ENCODE measurements at places on chromosomes 16 and 17. TPM values are rescaled to one million over a fixed set of nuclear protein-coding genes. Genes with fewer than 3 reads are reported as not detected.

Gene MT4
- not detected for total RNA-seq

- no peak for DNase-seq
Measured at GRCh38 chr16:76194616-76195015, 82.6 kb upstream of the CNTNAP4 start.

Gene SPATA22
- not detected for total RNA-seq

Gene CCDC78
- 15.1 TPM for total RNA-seq

Gene KCNH4
- total RNA-seq, result 0.11 TPM

- no peak for DNase-seq
Measured at GRCh38 chr17:67514998-67515397, 137.9 kb downstream of the PITPNC1 start.

- no peak for DNase-seq
Measured at GRCh38 chr17:6187836-6188235, 117.7 kb downstream of the WSCD1 start.

DNA sequence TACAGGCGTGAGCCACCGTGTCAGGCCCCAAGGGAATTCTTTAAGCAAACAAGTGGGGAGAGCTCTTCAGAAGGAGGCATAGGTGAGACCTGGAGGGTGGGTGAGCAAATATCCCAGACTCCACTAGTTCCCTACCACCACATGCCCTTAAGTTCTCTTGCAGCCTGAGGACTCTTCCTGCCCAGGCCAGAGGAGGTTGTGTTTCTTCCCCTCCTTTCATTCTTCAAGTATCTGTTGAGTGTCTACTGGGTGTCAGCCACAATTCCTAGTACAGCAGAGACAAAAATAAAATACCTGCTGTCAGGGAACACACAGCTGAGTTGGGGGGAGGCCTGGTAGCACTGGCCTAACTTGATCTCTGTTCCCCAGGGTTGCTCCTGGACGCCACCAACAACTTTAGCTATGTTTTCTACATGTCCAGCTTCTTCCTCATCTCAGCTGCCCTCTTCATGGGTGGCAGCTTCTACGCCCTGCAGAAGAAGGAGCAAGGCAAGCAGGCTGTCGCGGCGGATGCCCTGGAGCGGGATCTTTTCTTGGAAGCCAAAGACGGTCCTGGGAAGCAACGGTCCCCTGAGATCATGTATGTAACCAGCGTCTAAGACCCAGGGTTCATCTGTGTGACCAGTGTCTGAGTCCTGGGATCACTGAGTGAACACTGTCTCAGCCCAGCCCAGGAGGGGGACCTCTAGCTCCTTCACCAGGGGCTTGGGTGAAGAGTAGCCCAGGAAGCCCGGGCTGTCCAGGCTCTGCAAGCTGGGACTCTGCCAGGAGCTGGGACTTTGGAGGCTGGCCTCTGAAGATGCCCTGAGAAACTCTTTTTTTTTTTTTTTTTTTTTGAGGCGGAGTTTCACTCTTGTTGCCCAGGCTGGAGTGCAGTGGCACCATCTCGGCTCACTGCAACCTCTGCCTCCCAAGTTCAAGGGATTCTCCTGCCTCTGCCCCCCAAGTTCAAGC, 5.9 kb upstream of the ARMC7 start:
- DNase-seq, result no peak

DNA sequence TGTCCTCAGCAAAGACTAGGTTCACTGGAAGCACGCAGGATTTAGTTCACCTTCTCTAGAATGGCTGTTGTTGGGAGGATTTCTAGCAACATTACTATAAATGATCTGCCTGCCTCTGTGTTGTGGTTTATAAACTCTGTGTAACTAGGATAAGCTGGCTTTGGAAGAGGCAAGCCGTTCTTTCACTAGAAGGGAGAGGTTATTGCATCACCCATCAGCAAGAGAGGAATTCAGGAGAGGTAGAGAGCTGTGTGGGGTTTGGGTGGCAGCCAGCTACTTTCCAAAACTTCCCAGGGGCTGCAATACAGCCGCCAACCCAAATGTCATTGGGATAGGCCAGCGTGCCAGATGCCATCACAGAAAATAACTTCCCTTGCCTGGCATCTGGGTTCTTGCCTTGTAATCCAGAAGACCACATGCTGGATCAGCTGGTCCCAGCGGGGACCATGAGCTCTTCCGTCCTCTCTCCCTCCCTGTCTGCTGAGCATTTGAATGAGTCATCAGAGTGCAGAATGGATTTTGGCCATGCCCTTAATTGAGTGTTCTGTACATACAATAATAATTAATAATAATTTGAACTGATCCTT, 95.7 kb upstream of the RBFOX1 start:
- DNase-seq, result no peak

GRCh38 chr16:54649876-54650275, 280.8 kb upstream of the IRX5 start:
- no peak for DNase-seq

DNA sequence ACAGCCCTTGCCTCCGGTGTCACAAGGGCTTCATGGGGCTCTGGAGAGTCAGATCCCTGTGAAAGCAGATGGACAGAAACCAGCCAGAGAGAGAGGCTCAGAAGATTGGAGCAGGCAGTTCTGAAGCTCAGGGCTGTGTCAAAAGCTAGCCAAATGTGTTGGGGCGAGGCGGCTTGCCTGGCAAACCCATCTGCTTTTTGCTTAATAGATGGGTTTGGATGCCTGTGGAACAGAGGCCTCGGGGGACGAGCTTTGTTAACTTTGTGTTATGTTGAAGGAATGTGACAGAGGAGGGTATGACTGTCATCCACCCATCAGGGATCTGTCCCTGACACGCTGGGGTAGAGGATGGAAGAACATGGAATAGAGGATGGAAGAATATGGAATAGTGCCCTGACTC, 21.0 kb upstream of the SLC12A3 start:
- DNase-seq, result no peak

Gene CTRL
- total RNA-seq, result 12.6 TPM

- DNase-seq, result no peak
Measured at GRCh38 chr17:9350080-9350479, 225.5 kb downstream of the STX8 start.

Gene HOXB9
- not detected for total RNA-seq

DNA sequence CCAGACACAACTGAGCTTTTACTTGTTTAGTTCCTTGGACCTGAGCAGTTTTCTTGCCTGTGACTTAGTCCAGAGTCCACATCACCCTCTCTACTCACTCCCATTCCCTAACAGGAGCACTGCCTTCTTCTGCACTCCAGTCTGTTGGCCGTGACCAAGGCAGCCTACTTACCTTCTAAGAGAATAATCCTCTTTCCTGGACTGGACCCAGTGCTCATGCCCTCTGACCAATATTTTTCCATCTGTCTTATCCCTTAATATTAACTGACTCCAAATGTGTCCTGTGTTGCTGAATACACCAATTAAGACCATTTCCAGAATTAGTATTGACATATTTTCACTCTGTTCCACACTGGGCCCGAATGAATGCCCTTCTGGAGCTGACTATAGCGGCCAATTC, 681.0 kb upstream of the KIF2B start:
- DNase-seq, result no peak

Gene TEX19
- total RNA-seq, result not detected

Gene SLC52A1
- total RNA-seq, result not detected

Gene YWHAE
- 114 TPM for total RNA-seq

DNA sequence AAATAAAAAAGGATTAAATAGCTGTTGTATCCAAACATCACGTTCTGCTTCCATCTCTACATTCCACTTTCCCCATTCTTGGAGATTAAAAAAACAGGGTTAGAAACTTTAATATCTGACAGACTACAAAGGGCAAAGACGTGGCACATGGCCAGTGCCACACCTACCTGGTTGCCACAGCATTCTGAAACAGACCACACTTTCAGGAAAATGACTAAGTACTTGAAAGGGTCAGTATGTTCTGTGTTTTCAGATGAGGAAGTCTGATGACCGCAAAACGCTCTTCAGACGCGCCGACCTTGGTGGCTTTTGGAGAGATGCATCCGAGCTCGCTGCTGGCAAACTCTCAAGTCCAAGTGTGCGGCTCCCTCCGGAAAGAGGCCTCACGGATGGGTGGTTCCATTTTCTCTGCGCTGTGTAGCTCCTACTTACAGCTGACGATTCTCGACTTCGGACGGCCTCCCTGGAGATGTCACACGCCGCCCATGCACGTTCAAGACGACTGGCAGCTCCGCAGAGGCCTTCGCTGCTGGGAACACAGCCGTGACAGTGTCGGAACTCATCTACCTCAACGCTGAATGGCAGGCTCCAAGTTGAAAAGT, 15.5 kb downstream of the MAP1LC3B start:
- DNase-seq, result no peak

Gene ENPP7
- 0.29 TPM for total RNA-seq

Gene ZP2
- not detected for total RNA-seq

GRCh38 chr16:86452451-86452850, 57.9 kb upstream of the FOXF1 start:
- no peak for DNase-seq

DNA sequence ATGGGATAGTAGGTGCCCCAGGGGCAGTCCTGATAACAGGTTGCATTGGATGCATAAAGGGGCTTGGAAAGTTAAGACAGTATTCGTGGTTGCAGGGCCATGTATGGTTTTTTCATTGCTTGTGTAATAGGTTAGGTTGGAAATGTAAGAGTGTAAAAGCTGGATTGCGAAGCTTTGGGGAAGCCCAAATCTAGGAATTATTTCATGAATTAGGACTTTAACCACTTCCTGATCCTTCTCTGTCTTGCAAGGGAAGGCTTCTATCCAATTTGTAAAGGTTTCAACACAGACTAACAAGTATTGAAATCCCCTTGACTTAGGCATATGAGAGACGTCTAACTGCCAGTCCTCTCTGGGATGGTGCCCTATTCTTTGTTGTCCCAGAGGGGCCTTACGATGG, 7.8 kb upstream of the CCL17 start:
- DNase-seq, result no peak

DNA sequence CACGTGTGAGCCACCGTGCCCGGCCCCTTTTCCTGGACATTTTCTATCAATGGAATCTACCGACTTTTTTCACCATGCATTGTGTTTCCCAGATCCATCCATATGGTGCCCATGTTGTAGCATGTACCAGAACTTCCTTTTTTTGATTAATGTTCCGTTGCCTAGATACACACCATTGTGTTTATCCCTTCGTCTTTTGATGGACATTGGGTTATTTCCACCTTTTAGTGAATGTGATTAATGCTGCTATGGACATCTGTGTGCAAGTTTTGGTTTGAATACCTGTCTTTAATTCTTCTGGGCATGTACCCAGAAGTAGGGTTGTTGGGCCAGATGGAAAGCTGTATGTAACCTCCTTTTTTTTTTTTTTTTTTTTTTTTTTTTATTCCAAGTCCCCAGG, 79.8 kb downstream of the NT5M start:
- no peak for DNase-seq

DNA sequence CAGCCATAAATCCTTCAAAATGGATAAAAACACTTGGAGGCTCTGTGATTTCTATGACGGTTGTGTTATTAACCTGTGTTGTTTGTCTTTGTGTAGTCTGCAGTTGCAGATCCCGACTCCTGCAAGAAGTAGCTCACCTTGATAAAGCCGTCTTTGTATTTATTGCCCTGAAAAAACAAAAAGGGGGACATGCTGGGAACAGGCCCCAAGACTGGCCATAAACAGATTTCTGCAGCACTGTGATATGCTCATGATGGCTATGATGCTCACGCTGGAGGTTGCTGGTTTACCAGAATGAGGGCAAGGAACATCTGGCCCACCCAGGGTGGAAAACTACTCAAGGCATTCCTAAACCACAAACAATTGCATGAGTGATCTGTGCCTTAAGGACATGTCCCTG, 71.0 kb downstream of the LGALS9 start:
- no peak for DNase-seq

DNA sequence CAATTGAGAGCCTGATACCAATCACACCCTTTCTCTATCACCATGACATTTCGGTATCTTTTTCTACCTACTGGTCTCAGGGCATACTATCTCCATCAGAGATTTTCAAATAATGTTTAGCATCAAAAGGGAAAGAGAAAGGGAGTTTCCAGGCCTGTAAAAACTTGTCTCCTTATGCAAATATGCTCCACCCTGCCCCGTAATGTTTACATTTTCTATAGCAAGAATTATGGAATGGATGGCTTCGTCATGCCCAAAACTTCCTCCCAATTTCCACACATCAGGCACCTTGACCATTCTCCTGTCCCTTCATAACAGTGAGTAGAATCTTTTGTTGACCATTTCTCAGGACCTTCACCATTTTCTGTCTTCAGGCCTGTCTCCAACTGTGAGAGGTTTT, 30.9 kb upstream of the HLF start:
- DNase-seq, result no peak

- DNase-seq, result no peak
Measured at GRCh38 chr17:65902155-65902554, 289.8 kb downstream of the CEP112 start.

DNA sequence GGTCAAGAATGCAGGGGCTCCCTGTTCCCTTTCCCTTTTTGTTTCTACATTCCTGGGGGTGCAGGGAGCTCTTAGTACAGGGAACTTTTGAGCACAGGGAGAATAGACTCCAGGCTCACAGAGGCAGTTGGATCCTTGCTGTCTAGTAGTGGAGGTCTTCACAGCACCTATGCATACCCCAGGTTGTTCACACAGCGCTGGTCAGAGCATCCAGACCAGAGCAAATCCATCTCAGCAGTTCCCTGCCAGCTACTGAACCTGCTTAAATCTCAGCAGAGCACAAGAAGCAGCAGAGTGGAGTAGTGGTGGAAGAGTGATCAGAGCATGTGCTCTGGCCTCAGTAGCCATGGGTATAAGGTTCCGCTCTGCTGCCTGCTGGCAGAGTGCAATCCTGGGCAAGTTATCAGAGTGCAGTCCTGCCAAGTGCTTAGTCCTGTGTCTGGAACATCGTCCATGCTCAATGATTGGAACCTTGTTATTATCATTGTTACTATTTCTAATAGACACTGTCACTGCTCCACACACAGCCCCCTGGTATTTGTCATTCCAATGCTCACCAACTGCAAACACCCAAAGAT, 220.4 kb downstream of the CBLN1 start:
- DNase-seq, result no peak

DNA sequence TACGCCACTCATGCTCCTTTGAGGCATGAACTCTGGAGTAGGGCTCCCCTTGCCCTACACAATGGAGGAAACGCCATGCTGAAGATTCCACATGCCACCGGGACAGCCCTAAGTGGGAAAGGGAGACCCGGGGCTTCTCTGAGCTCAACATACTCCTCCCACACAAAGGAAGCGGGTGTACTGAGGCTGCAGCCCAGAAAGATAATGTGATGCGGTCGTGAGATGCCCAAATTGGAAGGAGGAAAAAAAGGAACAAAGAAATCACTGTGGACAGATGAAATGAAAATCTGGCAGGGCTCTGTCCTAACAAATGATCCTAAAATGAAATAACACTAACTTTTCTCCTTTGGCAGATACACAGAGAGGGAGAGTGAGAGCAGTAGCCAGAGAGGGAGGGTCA, 182.1 kb downstream of the ZFHX3 start:
- DNase-seq, result no peak

Data from naive thymus-derived CD8-positive, alpha-beta T cell (primary cell).